ENCODE measurements at places on chromosomes 4 and X.

- DNase-seq: no peak
These were observed 73.1 kb downstream of the PHEX start for GRCh38 chrX:22105231-22105630.

GRCh38 chr4:104345598-104346242 is 149.0 kb downstream of the CXXC4 start:
- no peak for DNase-seq

DNA sequence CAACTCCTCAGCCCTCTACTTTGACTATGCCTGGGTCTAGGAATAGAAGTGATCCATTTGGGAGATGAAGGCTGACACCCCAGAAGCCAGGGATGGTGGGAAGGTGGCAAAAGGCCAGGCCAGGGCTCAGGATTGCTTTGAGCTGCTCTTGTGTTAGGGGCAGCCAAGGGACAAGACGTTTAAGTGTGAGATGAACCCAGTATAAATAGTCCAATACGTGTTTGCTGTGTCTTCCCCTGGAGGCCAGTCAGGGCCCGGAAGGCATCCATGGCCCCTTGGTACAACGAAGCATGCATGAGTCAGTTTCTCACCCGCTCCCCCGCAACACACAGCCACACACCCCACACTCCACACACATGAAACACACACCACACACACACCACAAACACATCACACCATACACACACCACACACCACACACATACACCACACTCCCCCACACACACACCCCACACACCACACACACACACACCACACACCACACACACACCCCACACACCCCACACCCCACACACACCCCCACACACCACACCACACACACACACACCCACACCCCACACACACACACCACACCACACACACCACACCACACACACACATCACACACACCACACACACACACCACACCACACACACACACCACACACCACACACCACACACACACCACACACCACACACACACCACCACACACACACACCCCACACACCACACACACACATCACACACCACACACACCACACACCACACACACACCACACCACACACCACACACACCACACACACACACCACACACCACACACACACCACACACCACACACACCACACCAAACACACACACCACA is 5.1 kb downstream of the STARD8 start:
- peak; percentile 16 for DNase-seq

GRCh38 chr4:114103908-114104307 is 124.5 kb upstream of the ARSJ start:
- DNase-seq: no peak

- no peak for DNase-seq
These were observed 793.3 kb upstream of the MAGEB2 start for GRCh38 chrX:29422034-29422433.

DNA sequence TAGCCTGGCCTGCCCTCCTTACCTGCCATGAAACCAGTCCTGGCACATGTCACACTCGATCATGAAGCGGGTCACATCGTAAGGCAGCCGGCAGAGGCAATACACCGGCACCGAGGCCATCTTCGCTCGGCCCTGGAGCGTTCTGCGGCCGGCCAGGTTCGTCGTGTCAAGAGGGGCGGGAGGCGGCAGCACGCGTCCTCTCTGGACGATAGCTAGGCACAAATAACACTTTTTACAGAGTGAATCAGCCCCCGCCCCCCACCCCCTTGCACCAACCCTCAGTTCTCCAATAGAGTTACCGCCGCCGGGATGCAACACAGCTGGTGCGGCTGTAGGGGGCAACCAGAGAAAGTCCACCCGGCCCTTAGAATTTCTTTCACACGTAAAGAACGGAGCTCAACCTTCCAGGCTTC is 1.7 kb downstream of the PHF8 start:
- peak; percentile 70 for DNase-seq

GRCh38 chrX:120331116-120331515 is 19.9 kb upstream of the TMEM255A start:
- DNase-seq: no peak

DNA sequence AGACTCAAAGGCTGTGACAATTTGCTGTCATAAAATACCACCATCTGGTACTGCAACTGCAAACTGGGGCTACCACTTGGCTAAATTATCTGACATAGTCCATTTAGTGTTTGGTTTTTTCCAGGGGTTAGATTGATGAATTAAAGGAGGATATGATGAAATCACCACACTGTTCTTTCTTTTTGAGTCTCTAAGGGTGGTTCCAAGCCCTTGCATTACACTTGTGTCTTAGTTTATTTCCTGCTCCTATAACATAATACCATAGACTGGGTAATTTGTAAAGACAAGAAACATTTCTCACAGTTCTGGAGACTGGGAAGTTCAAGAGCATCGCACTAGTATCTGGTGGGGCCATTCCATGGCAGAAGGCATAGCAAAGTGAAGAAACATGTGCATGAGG is 32.0 kb upstream of the CD38 start:
- no peak for DNase-seq

- no peak for DNase-seq
These were observed 21.6 kb downstream of the KANTR start for GRCh38 chrX:53115550-53115874.

DNA sequence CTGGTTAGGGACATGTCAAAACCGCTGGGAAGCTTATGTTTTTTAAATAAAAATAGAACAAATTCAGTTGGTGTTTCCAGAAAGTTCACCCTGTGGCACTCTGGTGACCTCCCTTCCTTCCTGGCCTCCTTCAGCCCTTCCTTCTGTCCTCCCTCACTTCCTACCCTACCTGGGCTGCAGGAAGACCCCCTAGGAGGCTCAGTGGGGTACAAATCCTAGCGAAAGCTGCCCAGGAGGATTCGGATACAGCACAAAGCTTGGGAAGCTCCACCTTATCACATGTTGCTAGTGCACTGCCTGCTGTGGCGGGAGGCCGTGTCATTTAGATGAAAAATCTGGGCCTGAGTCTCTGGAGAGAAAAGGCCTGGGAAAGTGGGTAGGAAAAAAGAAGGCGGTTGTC is 60.5 kb downstream of the FHDC1 start:
- DNase-seq: no peak
